Gastroesophageal sphincter (tissue), 4 donors: ENCODE measurements at places on chromosomes 3 and 15. TPM values are rescaled to one million over a fixed set of nuclear protein-coding genes. Genes with fewer than 3 reads are reported as not detected.

GRCh38 chr3:183393625-183394024 lies 34.8 kb downstream of the MCF2L2 start:
- H3K36me3 ChIP-seq: no peaks in the 10 kb centered on the region
- peaks cover 18% of the 10 kb centered on the region for H3K27me3 ChIP-seq
- no peaks in the 10 kb centered on the region for H3K4me1 ChIP-seq
- no peak for ATAC-seq

The VPS8 gene
- 35.0 TPM for total RNA-seq

DNA sequence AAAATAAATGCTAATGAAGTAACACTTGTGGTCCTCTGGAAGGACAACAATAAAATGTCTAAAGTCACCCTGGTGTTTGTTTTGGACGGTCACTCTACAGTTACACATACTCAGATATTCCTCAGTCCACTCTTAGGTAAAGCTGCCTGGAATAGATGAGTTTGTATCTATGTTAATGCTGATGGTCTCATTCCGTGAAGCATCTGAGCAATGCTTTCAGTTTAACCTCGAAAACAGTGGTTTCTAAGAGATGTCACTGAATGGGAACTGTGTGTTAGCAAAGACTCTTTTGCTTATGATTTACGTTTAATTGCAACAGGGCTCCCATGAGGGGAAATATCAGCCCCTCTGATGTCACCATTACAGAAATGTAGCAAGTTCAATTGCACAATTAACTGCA lies 49.1 kb downstream of the FBN1 start:
- peaks cover 54% of the 10 kb centered on the region for H3K36me3 ChIP-seq
- H3K27me3 ChIP-seq: no peaks in the 10 kb centered on the region
- peaks cover 4% of the 10 kb centered on the region for H3K4me1 ChIP-seq
- ATAC-seq: peak; percentile 37
- H3K27ac ChIP-seq: no peak overlapping the region
- no peak overlapping the region for H3K4me3 ChIP-seq

GRCh38 chr3:4099607-4100006 lies 203.6 kb upstream of the SETMAR start:
- no peaks in the 10 kb centered on the region for H3K4me1 ChIP-seq
- H3K36me3 ChIP-seq: no peaks in the 10 kb centered on the region

- no peak overlapping the region for H3K27ac ChIP-seq
- no peak for ATAC-seq
- H3K4me3 ChIP-seq: no peak overlapping the region
- H3K4me1 ChIP-seq: no peaks in the 10 kb centered on the region
- no peaks in the 10 kb centered on the region for H3K27me3 ChIP-seq
Measured at GRCh38 chr3:61387817-61388216, 136.6 kb upstream of the FHIT start.

- no peaks in the 10 kb centered on the region for H3K27me3 ChIP-seq
- no peaks in the 10 kb centered on the region for H3K36me3 ChIP-seq
- no peaks in the 10 kb centered on the region for H3K4me1 ChIP-seq
- ATAC-seq: no peak
- no peak overlapping the region for H3K4me3 ChIP-seq
- no peak overlapping the region for H3K27ac ChIP-seq
Measured at GRCh38 chr3:173709026-173709425, 311.5 kb downstream of the NLGN1 start.

- H3K27ac ChIP-seq: no peak overlapping the region
- ATAC-seq: no peak
- no peaks in the 10 kb centered on the region for H3K4me1 ChIP-seq
- H3K4me3 ChIP-seq: no peak overlapping the region
Measured at GRCh38 chr3:133753779-133754164, 7.6 kb downstream of the TF start.

GRCh38 chr15:59251001-59251845 lies 44.6 kb downstream of the LDHAL6B start:
- H3K4me3 ChIP-seq: no peak overlapping the region
- no peak for ATAC-seq
- H3K27me3 ChIP-seq: no peaks in the 10 kb centered on the region
- no peaks in the 10 kb centered on the region for H3K4me1 ChIP-seq
- H3K27ac ChIP-seq: no peak overlapping the region

GRCh38 chr3:75042941-75043340 lies 428.5 kb upstream of the CNTN3 start:
- H3K27ac ChIP-seq: no peak overlapping the region
- no peak for ATAC-seq
- H3K36me3 ChIP-seq: no peaks in the 10 kb centered on the region
- no peaks in the 10 kb centered on the region for H3K27me3 ChIP-seq

DNA sequence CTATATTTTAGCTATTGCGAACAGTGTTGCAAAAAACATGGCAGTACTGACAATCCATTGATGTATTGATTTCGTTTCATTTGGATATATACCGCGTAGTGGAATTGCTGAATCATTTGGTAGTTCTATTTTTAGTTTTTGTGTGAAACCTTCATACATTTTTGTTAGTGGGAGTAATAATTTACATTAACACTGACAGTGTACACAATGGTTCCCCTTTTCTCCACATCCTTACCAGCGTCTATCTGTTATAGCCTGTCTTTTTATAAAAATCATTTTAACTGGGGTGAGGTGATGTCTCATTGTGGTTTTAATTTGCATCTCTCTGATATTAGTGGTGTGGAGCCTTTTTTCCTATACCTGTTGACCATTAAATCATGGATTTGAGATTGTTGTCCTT lies 392.4 kb upstream of the ALCAM start:
- H3K36me3 ChIP-seq: no peaks in the 10 kb centered on the region
- ATAC-seq: no peak

- no peak for ATAC-seq
- no peak overlapping the region for H3K4me3 ChIP-seq
- H3K27me3 ChIP-seq: no peaks in the 10 kb centered on the region
- peak overlapping the region; percentile 40 for H3K27ac ChIP-seq
- H3K4me1 ChIP-seq: peaks cover 9% of the 10 kb centered on the region
Measured at GRCh38 chr3:28940994-28941393, 339.9 kb upstream of the RBMS3 start.

GRCh38 chr3:14237457-14237856 lies 58.8 kb downstream of the LSM3 start:
- ATAC-seq: peak; percentile 51
- H3K4me1 ChIP-seq: no peaks in the 10 kb centered on the region
- H3K27ac ChIP-seq: no peak overlapping the region

DNA sequence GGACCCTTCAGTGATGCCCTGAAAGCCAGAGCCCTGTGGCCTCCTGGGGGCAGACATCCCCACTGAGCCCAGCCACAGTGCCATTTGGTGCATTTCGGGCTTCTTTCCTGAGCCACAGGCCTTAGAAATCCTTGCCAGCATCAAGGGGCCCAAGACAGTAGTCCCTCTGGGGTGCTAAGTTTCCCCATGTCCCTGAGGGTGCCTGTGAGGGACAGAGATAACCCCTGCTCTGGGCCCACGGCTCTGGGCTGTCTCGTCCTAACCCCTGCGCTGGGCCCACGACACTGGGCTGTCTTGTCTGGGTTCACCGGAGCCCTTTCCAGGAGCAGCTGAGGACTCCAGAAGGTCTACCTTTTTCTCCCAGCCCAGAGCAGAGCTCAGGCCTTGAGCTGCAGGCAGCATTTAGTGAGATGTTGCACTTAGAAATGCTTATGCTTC lies 45.1 kb upstream of the FGD5 start:
- no peaks in the 10 kb centered on the region for H3K36me3 ChIP-seq
- no peaks in the 10 kb centered on the region for H3K27me3 ChIP-seq
- no peaks in the 10 kb centered on the region for H3K4me1 ChIP-seq
- no peak overlapping the region for H3K27ac ChIP-seq

- H3K4me1 ChIP-seq: peaks cover 3% of the 10 kb centered on the region
- no peaks in the 10 kb centered on the region for H3K36me3 ChIP-seq
- H3K4me3 ChIP-seq: no peak overlapping the region
Measured at GRCh38 chr3:69671082-69671952, 67.9 kb upstream of the MITF start.

DNA sequence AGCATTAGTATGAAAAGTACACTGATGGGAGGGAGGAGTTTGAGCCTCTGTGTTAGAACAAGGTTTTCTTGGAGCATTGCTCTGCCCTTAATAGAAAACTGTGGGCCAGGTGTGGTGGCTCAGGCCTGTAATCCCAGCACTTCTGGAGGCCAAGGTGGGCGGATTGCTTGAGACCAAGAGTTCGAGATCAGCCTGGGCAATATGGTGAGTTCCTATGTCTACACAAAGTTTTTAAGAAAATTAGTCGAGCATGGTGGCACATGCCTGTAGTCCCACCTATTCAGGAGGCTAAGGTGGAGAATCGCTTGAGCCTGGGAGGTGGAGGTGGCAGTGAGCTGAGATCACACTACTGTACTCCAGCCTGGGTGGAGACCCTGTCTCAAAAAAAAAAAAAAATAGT lies 103.7 kb downstream of the ATP10A start:
- no peaks in the 10 kb centered on the region for H3K27me3 ChIP-seq
- ATAC-seq: no peak
- no peak overlapping the region for H3K4me3 ChIP-seq
- H3K27ac ChIP-seq: no peak overlapping the region

DNA sequence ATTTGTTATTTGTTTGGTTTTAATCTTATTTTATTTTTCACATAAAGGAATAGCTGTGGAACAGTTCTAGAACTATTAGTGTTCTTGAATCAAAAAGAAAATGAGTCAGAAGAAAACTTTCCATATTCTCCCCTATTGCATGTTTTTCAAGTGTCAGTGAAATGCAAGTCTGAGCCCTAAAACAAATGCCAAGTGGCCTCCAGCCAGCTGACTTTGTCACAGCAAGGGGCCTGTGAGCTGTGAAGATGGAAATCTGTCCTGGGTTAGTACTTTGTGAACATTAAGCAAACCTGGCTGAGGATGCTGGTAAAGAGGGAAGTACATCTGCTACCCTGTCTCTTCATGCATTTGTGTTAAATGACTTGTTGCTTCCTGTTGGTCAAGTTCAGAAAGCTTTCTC lies 14.2 kb downstream of the LRRC49 start:
- no peak for ATAC-seq
- no peak overlapping the region for H3K27ac ChIP-seq
- no peaks in the 10 kb centered on the region for H3K27me3 ChIP-seq
- H3K36me3 ChIP-seq: no peaks in the 10 kb centered on the region
- H3K4me1 ChIP-seq: no peaks in the 10 kb centered on the region

DNA sequence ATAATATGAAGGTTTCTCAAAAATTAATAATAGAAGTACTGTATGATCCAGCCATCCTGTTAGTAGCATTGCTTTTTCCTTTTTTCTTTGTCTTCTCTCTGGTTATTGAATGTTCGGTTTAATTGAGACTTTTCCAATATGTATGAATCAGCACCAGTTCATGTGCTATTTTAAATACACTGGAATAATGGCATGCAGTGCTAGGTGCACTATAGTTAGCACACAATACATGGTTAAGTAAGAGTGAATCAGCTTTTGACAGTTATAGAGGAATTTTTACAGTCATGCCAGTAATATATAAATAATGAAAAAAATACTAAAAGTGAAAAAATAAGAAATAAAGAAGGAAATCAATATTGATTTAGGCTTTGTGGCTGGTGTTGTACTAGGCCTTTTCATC lies 113.8 kb upstream of the STRIT1 start:
- no peak overlapping the region for H3K27ac ChIP-seq
- H3K4me3 ChIP-seq: no peak overlapping the region
- no peak for ATAC-seq
- no peaks in the 10 kb centered on the region for H3K4me1 ChIP-seq
- no peaks in the 10 kb centered on the region for H3K36me3 ChIP-seq
- no peaks in the 10 kb centered on the region for H3K27me3 ChIP-seq

GRCh38 chr3:152676810-152677379 lies 158.0 kb upstream of the P2RY1 start:
- ATAC-seq: no peak
- H3K36me3 ChIP-seq: no peaks in the 10 kb centered on the region
- no peaks in the 10 kb centered on the region for H3K27me3 ChIP-seq
- H3K4me3 ChIP-seq: no peak overlapping the region

The HHLA2 gene
- not detected for total RNA-seq

The USP3 gene
- 36.6 TPM for total RNA-seq

GRCh38 chr15:58096529-58097084 lies 31.1 kb upstream of the ALDH1A2 start:
- no peak overlapping the region for H3K27ac ChIP-seq
- no peak for ATAC-seq
- H3K36me3 ChIP-seq: no peaks in the 10 kb centered on the region
- H3K4me1 ChIP-seq: no peaks in the 10 kb centered on the region
- no peaks in the 10 kb centered on the region for H3K27me3 ChIP-seq
- H3K4me3 ChIP-seq: no peak overlapping the region

GRCh38 chr15:101481381-101481705 lies 8.2 kb downstream of the PCSK6 start:
- no peak overlapping the region for H3K4me3 ChIP-seq
- H3K36me3 ChIP-seq: no peaks in the 10 kb centered on the region
- H3K27ac ChIP-seq: no peak overlapping the region
- ATAC-seq: no peak

The GXYLT2 gene
- 6.1 TPM for total RNA-seq

GRCh38 chr3:170307671-170308405 lies 49.7 kb upstream of the SKIL start:
- no peak overlapping the region for H3K27ac ChIP-seq
- no peaks in the 10 kb centered on the region for H3K36me3 ChIP-seq
- H3K4me1 ChIP-seq: no peaks in the 10 kb centered on the region

GRCh38 chr15:41777421-41777973 lies 3.2 kb downstream of the MAPKBP1 start:
- H3K27me3 ChIP-seq: no peaks in the 10 kb centered on the region
- no peak for ATAC-seq
- no peaks in the 10 kb centered on the region for H3K36me3 ChIP-seq
- H3K4me1 ChIP-seq: peaks cover 17% of the 10 kb centered on the region
- no peak overlapping the region for H3K4me3 ChIP-seq

DNA sequence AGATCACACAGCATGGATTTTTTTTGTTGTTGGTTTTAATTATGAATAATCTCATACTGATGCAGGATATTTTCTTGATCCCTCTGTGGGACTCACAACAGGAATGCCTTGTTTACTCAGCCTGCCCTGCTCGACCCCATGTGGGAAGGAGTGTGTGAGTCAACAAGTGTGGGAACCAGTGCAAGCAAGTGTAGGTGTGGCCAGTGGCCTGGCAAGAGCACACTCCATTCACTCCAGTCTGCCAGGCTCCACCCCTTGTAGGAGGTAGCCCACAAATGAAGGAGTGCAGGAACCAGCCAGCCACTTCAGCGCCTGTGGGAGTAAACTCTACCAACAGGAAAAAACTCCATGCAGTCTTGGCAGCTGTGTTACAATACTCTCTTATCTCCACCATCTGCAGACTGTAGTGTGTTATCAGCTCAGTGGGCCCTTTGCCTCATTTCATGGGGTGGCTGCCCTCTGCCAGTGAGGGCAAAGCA lies 393.6 kb downstream of the OTOL1 start:
- ATAC-seq: no peak
- H3K27me3 ChIP-seq: no peaks in the 10 kb centered on the region

GRCh38 chr3:11624161-11624560 lies 19.6 kb downstream of the VGLL4 start:
- peaks cover 6% of the 10 kb centered on the region for H3K4me1 ChIP-seq
- H3K27me3 ChIP-seq: no peaks in the 10 kb centered on the region
- H3K36me3 ChIP-seq: no peaks in the 10 kb centered on the region
- H3K4me3 ChIP-seq: no peak overlapping the region
- ATAC-seq: no peak
